ENCODE measurements at places on chromosomes 5 and 9.

GRCh38 chr5:135400866-135401265 lies 1.8 kb upstream of the MACROH2A1 start:
- H3K4me3 ChIP-seq: no peak overlapping the region
- no peak for DNase-seq
- H3K27me3 ChIP-seq: no peaks in the 10 kb centered on the region
- no peaks in the 10 kb centered on the region for H3K36me3 ChIP-seq

DNA sequence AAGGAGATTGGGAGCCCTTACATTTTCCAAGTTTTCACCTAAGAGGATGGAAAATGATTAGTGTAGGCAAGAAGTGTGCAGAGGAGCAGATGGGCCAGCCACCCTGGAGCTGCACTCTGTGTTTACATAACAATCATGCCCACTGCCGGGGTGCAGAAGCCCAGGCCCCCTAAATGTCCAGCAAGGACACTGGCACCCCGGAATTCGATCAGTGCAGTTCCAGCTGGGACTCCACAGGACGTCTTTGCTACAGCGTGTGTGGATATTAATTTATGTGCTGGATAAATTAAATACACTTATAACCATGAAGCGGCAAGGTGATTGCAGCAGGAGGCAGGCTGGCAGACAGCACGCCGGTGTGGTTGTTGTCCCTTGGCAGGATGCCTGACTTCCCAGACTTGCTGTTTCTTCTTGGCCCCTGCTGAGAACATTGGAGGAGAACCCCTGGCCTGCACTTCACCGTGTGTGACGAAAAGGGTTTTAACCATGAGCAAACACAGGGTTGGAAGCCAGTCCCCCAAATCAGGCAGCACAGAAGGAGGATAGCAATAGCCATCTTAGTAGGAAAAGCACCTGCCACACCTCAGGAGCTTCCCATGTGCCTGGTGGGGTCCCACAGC lies 73.7 kb downstream of the GADD45G start:
- H3K4me1 ChIP-seq: no peaks in the 10 kb centered on the region
- no peak for DNase-seq

GRCh38 chr9:16033253-16033652 lies 480.4 kb downstream of the CCDC171 start:
- no peak for DNase-seq
- no peaks in the 10 kb centered on the region for H3K27me3 ChIP-seq
- no peaks in the 10 kb centered on the region for H3K4me1 ChIP-seq
- H3K27ac ChIP-seq: no peak overlapping the region
- no peaks in the 10 kb centered on the region for H3K36me3 ChIP-seq
- no peak overlapping the region for H3K4me3 ChIP-seq

- no peak overlapping the region for H3K4me3 ChIP-seq
- H3K4me1 ChIP-seq: no peaks in the 10 kb centered on the region
- H3K27me3 ChIP-seq: no peaks in the 10 kb centered on the region
- DNase-seq: no peak
- H3K36me3 ChIP-seq: no peaks in the 10 kb centered on the region
Measured at GRCh38 chr5:64308135-64308534, 142.5 kb downstream of the RNF180 start.

DNA sequence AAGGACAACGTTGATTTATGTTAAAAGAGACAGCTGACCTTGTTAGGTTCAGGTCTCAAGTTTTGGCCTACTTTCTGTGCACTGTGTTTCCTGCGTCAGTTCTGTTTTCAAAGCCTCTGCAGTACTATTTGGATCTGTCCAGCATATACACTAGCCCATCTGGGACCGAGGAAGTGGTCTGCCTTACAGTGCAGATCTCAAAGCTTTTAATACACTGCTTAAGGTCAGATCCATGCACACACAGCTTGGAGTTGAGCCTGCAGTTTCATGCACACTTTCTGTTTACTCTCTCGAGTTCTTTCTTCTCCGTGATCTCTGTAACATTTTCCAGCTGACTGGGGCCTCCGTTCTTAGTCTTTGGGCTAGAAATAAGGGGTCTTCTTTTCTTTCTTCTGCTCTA lies 24.1 kb downstream of the CARTPT start:
- no peak overlapping the region for H3K4me3 ChIP-seq
- no peaks in the 10 kb centered on the region for H3K4me1 ChIP-seq
- no peaks in the 10 kb centered on the region for H3K27me3 ChIP-seq
- no peak for DNase-seq
- no peaks in the 10 kb centered on the region for H3K36me3 ChIP-seq

DNA sequence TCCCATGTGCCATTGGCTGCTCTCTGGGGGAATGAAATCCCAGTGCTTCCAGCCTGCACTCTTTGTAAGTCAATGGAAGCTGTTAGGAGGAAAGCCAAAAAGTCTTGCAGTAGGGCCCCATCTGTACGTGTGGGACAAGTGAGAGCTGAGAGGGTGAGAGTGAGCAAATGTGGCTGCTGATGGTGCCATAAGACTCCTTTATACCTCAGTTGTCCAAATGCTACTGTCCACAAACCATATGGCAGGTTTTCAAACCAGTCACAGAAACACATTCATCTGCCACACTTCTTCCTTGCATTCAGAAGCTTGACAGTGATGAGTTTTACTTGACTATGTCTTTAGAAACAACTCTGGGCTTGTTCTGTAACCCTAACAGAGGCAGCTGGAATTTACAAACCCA lies 543.8 kb downstream of the CSNK1G3 start:
- no peaks in the 10 kb centered on the region for H3K27me3 ChIP-seq
- no peak overlapping the region for H3K27ac ChIP-seq
- no peaks in the 10 kb centered on the region for H3K36me3 ChIP-seq
- peaks cover 3% of the 10 kb centered on the region for H3K4me1 ChIP-seq

DNA sequence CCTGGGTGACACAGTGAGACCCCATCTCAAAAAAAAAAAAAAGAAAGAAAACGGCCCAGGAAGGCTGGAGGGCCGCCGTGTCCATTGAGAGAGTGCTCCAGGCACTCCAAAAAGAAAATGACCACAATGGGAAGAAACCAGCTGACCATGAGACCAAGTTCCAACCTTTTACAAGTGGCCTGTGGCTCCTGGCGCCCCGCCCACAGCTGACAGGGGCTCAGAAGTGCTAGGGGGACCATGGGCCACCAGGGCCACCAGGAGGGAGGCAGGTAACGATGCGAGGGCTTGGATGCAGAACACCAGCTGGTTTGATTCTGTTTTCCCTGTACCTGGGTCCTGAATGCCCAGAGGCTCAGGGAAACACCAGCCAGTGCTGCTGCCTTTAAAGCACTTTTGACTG lies 34.6 kb downstream of the FXN start:
- no peak overlapping the region for H3K27ac ChIP-seq
- DNase-seq: no peak
- no peaks in the 10 kb centered on the region for H3K4me1 ChIP-seq
- H3K4me3 ChIP-seq: no peak overlapping the region

- no peaks in the 10 kb centered on the region for H3K4me1 ChIP-seq
- no peak overlapping the region for H3K4me3 ChIP-seq
- no peak overlapping the region for H3K27ac ChIP-seq
- no peaks in the 10 kb centered on the region for H3K27me3 ChIP-seq
Measured at GRCh38 chr9:129102791-129103594, 7.6 kb downstream of the CRAT start.

DNA sequence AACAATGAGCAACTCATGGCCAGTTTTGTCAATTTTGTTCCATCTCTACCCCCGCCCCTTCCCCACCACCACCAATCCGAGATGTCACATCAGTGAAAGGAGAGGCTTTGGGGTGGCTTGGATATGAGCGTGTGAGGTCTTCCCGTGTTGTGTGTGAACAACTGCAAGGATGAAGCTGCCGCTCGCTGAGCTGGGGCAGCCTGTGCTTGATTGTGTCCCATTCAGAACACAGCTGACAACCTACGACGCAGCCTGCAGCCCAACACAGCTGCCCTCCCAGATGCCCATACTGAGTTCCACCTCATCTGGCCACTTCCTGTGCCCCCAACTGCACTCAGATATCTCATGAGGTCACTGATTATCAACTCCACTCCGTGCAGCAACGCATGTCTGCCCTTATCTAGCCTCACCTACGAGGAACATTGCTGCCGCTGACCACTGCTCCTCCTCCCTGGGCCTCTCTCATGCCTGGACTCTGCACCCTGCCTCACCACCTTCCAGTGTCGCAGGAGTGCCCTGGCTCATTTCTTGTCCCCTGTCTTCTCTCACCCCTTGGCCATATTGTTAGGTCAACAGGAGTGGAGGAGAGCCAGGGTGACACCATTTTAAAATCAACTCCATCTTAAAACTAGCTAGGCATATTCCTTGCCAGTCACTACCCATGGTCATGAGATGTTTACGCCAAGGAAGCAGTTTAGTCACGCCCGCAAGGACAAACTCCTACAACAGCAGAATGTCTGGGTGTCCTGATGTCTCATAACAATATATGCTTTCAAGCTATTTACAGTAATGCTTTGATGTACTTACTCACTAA lies 7.3 kb upstream of the IL4 start:
- no peak overlapping the region for H3K27ac ChIP-seq
- no peaks in the 10 kb centered on the region for H3K36me3 ChIP-seq
- DNase-seq: no peak
- no peak overlapping the region for H3K4me3 ChIP-seq
- H3K27me3 ChIP-seq: no peaks in the 10 kb centered on the region

DNA sequence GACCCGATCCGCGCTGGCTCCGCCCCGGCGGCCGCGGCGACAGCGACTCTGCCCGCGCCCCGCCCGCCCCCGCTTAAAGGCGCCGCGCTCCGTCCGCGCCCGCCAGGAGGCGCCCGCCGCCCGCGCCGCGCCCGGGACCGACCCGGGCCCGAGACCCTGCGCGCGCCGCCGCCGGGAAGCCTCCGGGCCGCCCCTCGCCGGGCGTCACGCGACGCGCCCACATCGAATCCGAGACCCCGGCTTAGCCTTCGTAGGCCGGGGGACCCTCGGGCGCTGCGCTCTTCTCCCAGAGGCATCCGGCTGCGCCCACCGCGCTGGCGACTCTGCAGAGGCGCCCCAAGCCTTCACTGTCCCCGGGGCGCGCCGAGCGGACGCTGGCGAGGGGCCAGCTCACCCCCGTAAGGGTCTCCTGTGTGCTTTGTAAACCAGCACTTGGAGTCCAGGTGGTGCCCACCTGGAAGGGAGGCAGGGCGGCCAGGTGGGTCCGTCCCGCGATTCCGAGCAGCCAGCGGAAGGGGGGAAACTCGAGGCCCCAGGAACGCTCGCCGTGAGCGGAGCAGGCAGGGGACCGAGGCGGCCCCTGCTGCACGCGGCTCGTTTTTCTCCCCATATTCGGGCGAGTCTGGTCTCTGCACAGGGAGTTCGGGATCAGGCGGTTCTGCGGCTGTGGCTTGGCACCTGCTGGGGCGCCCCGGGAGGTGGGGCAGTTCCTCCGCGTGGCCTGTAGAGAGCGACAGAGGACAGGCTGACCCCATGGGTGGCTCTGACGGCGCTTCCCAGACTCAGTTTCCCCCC lies 423 bp upstream of the ABCA2 start:
- DNase-seq: no peak
- H3K27me3 ChIP-seq: no peaks in the 10 kb centered on the region
- H3K36me3 ChIP-seq: no peaks in the 10 kb centered on the region

GRCh38 chr9:27750566-27750965 lies 177.3 kb upstream of the C9orf72 start:
- no peaks in the 10 kb centered on the region for H3K36me3 ChIP-seq
- DNase-seq: no peak
- H3K4me1 ChIP-seq: no peaks in the 10 kb centered on the region
- H3K4me3 ChIP-seq: no peak overlapping the region
- no peak overlapping the region for H3K27ac ChIP-seq

- DNase-seq: no peak
- H3K36me3 ChIP-seq: no peaks in the 10 kb centered on the region
- H3K27ac ChIP-seq: no peak overlapping the region
- no peak overlapping the region for H3K4me3 ChIP-seq
- no peaks in the 10 kb centered on the region for H3K27me3 ChIP-seq
Measured at GRCh38 chr9:110591526-110591925, 12.0 kb upstream of the SVEP1 start.

GRCh38 chr9:70069704-70070103 lies 26.1 kb downstream of the MAMDC2 start:
- peaks cover 10% of the 10 kb centered on the region for H3K4me1 ChIP-seq
- H3K4me3 ChIP-seq: no peak overlapping the region
- no peaks in the 10 kb centered on the region for H3K36me3 ChIP-seq
- no peak for DNase-seq

- H3K4me1 ChIP-seq: no peaks in the 10 kb centered on the region
- no peak overlapping the region for H3K27ac ChIP-seq
- DNase-seq: no peak
- no peaks in the 10 kb centered on the region for H3K36me3 ChIP-seq
- H3K4me3 ChIP-seq: no peak overlapping the region
Measured at GRCh38 chr5:110969502-110969901, 102.0 kb upstream of the TSLP start.

- no peak for DNase-seq
- peak overlapping the region; percentile 84 for H3K27ac ChIP-seq
- H3K4me3 ChIP-seq: peak overlapping the region; percentile 75
- H3K4me1 ChIP-seq: peaks cover 27% of the 10 kb centered on the region
- H3K27me3 ChIP-seq: no peaks in the 10 kb centered on the region
- no peaks in the 10 kb centered on the region for H3K36me3 ChIP-seq
Measured at GRCh38 chr5:132369007-132369473, 470 bp upstream of the SLC22A5 start.

DNA sequence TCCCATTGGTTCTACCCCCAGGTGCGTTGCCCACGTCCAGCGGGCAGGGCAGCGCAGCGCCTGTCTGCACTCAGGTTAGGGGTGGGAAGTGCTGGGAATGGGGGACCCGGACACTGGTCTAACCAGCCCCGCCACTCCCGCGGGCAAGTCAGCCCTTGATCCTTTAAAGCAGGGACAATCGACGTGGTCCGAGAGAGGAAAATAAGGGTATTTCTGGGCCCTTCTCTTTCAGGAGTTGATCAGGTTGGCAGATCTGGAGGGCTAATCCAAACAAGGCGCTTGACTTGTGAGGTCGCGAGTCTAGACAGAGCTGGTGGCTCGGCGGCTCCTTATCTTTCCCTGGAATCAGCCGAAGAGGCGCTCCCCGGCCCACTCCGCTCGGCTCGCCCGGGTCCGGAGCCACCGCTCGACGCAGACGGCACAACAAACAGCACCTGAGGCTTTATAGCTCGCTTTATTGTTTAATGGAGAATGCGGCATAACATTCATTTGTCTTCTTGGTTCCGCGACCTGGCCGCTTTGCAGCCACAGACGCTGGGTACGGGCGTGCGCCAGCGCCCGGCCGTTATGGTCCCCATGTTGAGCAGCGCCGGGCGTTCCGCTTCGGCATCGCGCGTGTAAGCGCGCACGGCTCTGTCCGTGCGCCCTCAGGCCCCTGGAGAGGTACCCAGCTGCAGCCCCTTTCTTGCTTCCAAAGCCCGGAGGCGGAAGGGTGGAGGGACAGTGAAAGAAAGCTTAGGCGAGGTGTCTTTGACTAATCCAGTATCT lies 15.8 kb downstream of the ISL1 start:
- H3K27me3 ChIP-seq: no peaks in the 10 kb centered on the region
- H3K4me3 ChIP-seq: no peak overlapping the region
- no peak overlapping the region for H3K27ac ChIP-seq
- H3K4me1 ChIP-seq: no peaks in the 10 kb centered on the region
- no peaks in the 10 kb centered on the region for H3K36me3 ChIP-seq

GRCh38 chr5:104456122-104456521 lies 893.5 kb upstream of the NUDT12 start:
- H3K27me3 ChIP-seq: no peaks in the 10 kb centered on the region
- no peak overlapping the region for H3K4me3 ChIP-seq
- DNase-seq: no peak
- H3K27ac ChIP-seq: no peak overlapping the region
- H3K36me3 ChIP-seq: no peaks in the 10 kb centered on the region

GRCh38 chr5:143101121-143101520 lies 302.4 kb downstream of the NR3C1 start:
- no peaks in the 10 kb centered on the region for H3K36me3 ChIP-seq
- no peak overlapping the region for H3K27ac ChIP-seq
- no peak for DNase-seq
